Putamen (tissue), 1 donor: ENCODE measurements at places on chromosomes 3 and 15.

DNA sequence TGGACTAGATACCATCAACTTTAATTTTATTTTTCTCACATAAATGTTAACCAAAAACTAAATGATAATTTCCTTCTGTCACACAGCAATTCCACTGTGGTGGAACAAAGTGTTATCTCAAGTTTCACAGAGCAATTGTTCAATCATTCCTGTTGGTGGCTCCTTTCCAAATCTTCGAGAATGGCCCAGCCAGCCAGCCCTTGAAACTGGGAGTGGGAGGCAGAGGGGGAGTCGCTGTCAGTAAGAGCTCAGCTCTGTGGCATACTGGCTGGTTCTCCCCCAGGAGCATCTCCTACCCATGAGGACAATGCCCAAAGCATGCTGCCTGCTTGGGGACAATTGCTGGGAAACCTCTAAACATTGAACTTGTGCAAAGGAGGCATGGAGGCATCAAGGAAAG lies 47.7 kb downstream of the MECOM start:
- no peak for DNase-seq

DNA sequence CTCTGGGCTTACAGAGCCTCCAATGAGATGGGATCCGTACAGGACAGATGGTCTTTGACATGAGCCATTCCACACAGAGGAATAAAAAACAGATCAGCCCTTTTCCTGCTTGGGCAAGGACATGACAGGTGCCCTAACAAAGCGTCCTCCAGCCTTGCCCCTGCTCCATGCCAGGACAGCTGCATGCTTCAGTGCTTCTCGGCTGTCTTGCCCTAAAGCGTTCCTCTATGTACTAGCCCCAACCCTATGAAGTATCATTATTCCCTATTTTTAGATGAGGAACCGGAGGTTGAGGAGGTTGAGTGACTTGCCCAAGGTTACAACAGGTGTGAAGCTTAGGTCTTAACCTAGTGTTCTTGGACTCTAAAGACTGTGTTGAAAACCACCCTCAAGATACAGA lies 10.5 kb downstream of the POMGNT2 start:
- DNase-seq = no peak

DNA sequence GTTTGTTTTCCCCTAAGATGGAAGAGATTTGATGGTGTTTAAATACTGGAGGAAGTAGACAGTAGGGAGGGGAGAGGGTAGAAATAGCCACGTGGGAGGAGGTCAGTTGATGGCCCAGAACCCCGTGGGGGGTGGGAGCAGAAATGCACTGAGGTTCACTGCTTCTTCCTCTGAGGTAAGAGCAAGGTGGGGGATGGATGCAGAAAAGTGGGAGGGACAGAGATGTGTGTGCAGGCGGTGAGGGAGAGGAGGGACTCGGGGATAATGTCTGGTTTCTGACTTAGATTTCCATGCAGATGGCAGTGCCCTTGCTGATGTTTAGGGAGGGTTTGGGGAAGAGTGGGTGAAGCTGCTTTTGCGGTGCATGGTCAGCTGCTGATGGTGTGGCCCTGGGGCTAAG lies 102.9 kb downstream of the ARNT2 start:
- no peak for DNase-seq

- no peak for DNase-seq
These were observed 12.8 kb downstream of the CFAP100 start for GRCh38 chr3:126407412-126408044.

- DNase-seq = no peak
These were observed 387 bp downstream of the GNB4 start for GRCh38 chr3:179450901-179451264.
